ENCODE measurements at places on chromosomes 6 and 20. TPM values are rescaled to one million over a fixed set of nuclear protein-coding genes. Genes with fewer than 3 reads are reported as not detected.

The GNRH2 gene
- polyA plus RNA-seq: not detected

The POPDC3 gene
- polyA plus RNA-seq: 0.29 TPM

The LY86 gene
- polyA plus RNA-seq: 1.3 TPM

The TNNC2 gene
- 0.32 TPM for polyA plus RNA-seq

The SAMD3 gene
- polyA plus RNA-seq: 1.4 TPM

The RIPOR3 gene
- polyA plus RNA-seq: 6.4 TPM

The GJA10 gene
- polyA plus RNA-seq: not detected

The PSORS1C2 gene
- polyA plus RNA-seq: 0.22 TPM

The SOBP gene
- polyA plus RNA-seq: 10.4 TPM

The MLIP gene
- 0.32 TPM for polyA plus RNA-seq

The SLC22A23 gene
- polyA plus RNA-seq: 9.8 TPM

The BTBD3 gene
- 66.8 TPM for polyA plus RNA-seq

The LCA5 gene
- polyA plus RNA-seq: 9.1 TPM

The CALHM5 gene
- polyA plus RNA-seq: 2.3 TPM

The PFDN4 gene
- 57.6 TPM for polyA plus RNA-seq

The SNX3 gene
- polyA plus RNA-seq: 256 TPM

The ANGPT4 gene
- polyA plus RNA-seq: 0.24 TPM

The NOX3 gene
- 1.4 TPM for polyA plus RNA-seq

The OR2H2 gene
- not detected for polyA plus RNA-seq

The ZNF512B gene
- 21.4 TPM for polyA plus RNA-seq

The HDAC2 gene
- 267 TPM for polyA plus RNA-seq

The ZKSCAN3 gene
- 12.3 TPM for polyA plus RNA-seq

Data from left renal cortex interstitium (tissue), 4 donors.